ENCODE measurements at places on chromosomes 7 and 10.

DNA sequence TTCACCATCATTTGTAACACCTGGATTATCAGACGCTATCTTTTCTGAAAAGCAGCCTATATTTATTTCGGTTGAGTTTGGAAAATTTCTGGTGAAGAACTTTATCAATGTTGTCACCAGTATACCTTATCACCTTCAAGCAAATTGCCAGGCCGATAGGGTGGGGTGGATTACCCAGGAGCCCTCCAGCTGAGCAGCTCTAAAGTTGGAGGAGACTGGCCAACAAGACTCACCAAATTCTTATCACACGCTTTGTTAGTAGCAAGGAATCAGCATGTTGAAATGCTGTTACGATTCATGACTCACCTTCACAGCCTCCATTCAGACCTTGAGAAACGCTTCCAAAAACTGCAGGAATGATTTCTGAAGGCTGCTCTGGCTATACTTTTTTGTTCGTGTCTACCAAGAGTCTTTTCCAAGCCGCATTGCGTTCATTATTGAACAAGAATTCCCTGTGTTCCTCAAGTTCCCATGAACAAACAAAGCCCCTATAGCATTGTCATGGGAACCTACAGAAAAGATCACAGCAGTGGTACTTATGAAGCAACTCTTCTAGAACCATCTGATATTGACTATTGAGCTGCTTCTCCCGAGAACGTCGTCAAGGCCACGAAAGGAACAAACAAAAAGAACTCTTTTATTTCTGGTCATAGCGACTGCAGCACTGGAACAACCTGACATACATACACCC, 291.4 kb downstream of the SFMBT2 start:
- no peak for DNase-seq

DNA sequence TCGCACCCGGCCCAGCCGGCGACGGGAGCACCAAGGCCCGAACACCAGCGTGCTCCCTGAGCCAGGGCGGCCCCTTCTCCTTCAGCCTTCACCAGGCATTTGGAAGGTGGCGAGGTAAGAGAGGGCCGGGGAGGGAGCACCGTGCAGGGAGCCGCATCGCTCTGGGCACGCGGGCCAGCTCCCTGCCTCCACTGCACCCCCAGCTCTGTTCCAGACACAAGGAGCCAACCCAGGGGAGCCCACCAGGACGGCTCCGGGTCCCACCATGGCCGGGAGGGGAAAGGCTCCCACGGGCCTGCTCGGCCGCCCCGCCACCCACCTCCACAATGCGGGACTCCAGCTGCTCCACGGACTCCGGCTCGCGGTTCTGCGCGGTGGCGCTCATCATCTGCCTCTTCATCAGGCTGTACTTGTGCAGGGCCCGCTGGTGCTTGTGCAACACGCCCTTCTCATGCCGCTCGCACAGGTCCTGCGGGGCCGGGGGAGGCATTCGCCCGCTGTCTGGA, 15.1 kb downstream of the NUDT1 start:
- no peak for DNase-seq

DNA sequence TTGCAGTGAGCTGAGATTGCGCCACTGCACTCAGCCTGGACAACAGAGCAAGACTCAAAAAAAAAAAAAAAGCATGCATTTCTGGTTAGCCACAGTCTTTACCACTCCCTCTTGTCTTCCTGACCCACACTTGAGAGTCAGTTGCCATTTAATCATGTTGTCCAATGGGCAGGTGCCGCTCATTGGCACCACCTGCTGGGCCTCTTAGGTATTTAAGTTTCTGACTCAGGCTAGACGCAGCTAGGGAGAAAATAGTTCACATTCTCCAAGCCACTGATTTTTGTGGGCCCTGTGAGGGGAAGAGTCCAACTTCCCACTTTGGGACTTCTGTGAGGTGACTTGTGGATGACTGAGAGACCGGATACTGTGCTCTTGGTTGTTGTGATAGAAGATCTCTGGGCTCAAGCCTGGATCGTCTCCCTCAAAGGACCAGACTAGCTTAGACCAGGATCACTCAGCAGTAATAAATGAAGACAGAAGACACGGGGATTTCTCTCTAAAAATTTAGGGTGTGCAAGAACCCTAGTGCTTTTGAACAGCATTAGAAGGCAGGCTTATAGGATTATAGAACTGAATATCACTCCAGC, 26.8 kb upstream of the SORCS3 start:
- no peak for DNase-seq

DNA sequence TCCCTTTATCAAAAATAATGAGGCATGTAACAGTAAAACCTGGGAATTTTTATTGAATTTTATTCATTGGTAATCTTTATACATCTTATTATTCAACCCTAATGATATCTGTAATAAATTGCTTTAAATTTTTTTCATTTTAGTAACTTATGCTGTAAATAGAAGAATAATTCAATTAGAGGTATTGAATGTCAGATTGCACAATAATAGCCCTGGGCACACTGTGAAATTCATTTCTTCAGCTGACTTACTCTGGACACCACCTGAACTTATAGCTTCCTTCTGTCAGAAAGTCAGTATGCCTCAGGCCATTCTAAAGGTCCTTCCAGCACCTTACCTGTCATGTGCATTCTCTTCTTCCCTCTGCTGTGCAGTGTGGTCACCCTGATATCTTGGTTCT, 59.2 kb downstream of the ADAM22 start:
- no peak for DNase-seq

- DNase-seq, result no peak
Observed at GRCh38 chr10:31920538-31920937, 8.1 kb downstream of the ARHGAP12 start.
